ENCODE measurements at places on chromosomes 4 and X. TPM values are rescaled to one million over a fixed set of nuclear protein-coding genes. Genes with fewer than 3 reads are reported as not detected.
A peak's percentile ranks its signal among the peaks of the same experiment; 100 is the strongest.

The MUC7 gene
- 0.24 TPM for polyA plus RNA-seq

The OPRPN gene
- polyA plus RNA-seq = not detected

The CLNK gene
- 0.52 TPM for polyA plus RNA-seq

The ASMT gene
- polyA plus RNA-seq = 0.14 TPM

The GAGE1 gene
- polyA plus RNA-seq = not detected

The SYN1 gene
- 5.5 TPM for polyA plus RNA-seq

The IL15 gene
- 1.5 TPM for polyA plus RNA-seq

The SMR3A gene
- not detected for polyA plus RNA-seq

The COX7B2 gene
- polyA plus RNA-seq = not detected

The ARHGEF6 gene
- polyA plus RNA-seq = 13.5 TPM

The HSFX1 gene
- polyA plus RNA-seq = 1.6 TPM

The SPANXB1 gene
- not detected for polyA plus RNA-seq

DNA sequence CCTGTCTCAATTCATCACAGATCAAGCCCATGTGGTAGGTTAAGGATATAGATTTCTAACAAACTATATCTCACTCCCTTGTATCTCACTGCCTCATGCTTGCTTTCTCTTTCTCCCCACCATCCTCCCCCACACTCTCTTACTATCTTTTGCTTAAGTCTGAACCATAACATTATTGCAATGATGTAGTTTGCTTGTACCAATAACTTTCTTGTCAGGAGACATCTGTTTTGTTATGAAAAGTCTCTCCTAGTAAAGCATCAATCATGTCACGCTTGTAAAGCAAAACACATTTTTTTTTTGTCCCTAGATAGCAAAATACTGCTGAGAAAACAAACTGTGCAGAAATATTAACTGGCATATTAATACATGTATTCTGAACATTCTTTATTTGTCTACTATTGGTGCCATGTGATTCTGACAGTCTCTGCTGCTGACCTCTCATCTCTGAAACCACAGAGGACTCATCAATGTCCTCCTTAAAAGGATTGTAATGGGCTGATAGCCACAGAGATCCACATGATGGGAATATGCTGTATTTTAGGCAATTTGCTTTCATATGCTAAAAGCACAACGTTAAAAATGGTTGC, 217.5 kb downstream of the VEGFC start:
- DNase-seq = no peak

- no peak for DNase-seq
Observed at GRCh38 chr4:153523164-153523796, 57.1 kb downstream of the TMEM131L start.

DNA sequence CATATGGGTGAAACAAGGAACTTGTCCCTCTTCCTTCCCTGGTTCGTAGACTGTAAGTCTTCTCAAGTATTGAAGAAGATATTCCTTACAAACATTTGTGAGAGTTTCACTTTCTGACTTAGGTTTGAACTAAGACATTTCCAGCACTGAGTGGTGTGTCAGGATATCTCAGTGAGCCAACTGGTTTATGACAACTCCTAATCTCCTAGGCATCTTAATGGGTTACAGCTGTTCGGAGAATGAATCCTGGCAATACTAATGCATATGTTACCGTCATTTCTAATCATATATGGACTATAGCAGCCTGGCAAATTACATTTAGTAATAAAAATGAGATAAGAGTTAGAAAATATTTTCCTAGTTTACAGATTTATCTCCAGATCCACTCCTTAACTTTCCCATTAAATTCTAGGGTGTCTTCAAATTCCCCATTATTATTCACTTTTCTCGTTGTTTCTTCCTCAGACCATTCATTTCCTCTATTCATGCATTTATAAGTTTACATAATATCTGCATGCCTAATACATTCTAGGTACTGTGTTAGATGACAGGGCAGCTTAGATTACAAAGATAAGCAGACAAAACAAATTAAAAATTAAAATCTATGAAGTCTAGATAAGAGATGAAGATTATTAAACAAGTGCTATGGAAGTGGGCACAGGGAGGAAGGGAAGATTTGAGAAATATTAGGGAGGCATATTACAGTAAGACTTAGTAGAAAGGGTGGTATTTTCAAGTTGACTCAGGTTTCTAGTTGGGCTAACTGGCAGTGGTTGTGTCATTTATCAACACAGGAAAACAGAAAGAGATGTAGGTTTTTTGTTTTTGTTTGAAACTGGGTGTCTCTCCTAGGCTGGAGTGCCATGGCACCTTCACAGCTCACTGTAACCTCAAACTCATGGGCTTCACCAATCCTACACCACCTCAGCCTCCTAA, 173.9 kb downstream of the WDFY3 start:
- DNase-seq = no peak

- DNase-seq = no peak
Observed at GRCh38 chrX:10841579-10841978, 221.2 kb upstream of the MID1 start.

GRCh38 chr4:123312116-123312515, 84.5 kb upstream of the SPRY1 start:
- no peak for DNase-seq

DNA sequence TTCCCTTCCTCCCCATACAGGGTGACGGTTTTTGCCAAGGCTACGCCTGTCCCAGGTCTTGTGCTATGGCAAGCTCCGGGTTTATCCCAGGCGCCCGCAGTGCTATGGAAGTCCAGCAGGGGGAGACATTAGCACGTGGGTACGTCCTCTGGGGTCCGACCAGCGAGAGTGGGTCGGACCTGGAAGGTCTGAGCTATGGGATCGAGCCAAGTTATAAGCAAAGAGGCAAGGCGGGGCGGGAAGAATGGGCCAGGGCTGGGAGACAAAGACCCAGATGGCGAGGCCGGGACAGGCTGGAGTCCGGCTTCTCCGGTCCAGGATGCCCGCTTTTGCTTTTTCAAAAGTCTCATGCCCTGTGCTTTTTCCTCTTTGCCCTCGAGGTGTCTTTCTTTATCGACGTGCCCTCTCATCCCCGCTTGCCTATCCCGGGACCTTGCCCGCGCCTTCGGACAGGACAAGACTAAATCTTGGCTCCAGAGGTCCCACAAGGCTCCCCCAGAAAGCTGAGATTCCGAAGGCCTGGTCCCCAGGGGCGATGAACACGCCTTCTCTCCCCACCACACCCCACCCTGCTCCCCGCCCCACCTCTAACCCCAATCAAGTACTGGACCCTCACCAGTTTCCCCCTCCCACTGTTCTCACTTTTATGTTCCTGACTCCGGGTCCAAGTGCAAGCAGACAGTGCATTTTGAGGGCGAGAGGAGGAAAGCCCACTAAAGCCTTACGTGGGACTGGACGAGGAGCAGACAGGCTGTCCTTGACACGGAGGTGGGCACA, 785 bp upstream of the EFNB1 start:
- peak; percentile 71 for DNase-seq

DNA sequence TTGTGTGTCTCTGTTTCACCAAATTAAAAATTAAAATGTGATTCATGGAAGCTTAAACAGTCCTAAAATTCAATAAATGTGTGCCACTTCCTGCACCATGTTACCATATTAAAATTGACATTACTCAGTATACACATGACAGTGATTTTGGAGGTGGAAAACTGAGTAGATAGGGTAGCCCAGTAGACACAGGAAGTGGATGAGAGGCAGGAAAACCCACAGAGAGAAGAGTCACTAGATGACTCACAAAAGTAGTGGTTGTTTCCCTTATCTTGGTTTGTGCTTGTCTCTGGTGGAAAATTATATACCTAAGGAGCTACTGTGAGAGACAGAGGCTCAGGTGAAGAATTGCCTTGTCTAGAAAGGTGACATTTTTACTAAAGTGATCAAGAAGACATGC, 375.8 kb upstream of the CXorf51B start:
- DNase-seq = no peak

DNA sequence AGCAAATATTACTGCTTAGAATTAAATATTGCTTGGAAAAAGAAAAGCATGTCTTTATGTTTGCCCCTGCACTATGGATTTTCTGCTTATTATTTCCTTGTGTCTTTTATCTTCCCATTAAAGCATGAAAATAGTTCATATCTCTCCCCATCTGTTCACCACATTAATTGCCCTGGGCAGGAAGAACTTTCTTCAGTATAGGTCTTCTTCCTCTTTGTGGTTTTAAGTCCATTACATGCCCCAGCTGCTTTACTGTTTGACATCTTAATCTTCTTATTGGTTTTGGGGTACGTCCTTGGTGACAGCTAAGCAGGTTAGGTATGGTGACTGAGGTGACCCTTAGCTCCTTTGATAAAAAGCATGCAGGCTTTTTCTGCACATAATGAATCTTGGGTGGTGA, 157.3 kb downstream of the AASDH start:
- DNase-seq = no peak

DNA sequence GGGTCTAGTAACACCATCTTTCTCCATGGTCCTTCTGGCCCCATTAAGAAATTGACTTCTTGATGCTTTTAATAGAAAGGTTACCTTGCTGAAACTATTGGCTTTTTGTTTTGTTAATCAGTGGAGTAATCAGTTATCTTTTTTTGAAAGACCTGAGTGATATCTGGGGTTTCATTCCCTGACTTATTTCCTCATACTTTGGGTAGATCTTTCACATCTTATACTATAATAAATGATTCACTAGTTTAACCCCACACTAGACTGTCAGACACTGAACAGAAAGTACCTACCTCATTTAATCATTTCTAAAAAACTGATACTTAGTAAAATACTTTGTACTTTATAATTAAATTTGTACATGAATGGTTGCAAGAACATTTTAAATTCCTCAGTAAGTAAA, 1021.1 kb downstream of the STIM2 start:
- DNase-seq = no peak

DNA sequence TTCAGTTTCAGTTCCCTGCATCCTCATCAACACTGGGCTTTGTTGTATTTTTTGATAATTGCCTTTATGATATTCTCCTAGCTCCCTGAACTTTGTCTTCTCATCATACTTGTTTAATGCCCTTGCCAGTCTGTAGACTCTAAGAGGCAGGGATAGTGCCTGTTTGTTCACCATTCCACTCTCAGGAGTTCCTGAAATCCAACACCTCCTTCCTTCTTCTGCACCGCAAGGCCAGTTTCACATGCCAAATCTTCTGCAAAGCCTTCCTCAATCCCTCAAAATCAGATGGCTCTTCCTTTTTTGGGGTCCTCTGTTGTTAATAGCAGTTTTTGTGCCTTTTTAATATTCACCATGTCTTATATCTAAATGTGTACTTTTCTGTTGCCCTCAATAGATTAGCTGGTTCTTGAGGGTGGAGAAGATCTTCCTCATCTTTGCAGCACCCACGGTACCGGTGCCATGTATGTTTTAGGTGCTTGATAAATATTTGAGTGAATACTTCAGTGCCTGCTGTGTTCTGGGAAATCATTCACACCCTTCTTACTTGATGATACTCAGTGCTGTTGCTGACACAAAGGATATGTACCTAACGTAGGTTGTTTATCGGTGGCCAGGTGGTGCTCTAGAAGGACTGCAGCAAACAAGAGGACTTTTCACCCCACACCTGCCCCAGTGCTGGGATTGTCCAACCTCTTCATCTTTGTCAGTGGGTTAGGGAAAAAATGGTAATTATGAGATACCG, 85.3 kb upstream of the LIMCH1 start:
- DNase-seq = no peak

DNA sequence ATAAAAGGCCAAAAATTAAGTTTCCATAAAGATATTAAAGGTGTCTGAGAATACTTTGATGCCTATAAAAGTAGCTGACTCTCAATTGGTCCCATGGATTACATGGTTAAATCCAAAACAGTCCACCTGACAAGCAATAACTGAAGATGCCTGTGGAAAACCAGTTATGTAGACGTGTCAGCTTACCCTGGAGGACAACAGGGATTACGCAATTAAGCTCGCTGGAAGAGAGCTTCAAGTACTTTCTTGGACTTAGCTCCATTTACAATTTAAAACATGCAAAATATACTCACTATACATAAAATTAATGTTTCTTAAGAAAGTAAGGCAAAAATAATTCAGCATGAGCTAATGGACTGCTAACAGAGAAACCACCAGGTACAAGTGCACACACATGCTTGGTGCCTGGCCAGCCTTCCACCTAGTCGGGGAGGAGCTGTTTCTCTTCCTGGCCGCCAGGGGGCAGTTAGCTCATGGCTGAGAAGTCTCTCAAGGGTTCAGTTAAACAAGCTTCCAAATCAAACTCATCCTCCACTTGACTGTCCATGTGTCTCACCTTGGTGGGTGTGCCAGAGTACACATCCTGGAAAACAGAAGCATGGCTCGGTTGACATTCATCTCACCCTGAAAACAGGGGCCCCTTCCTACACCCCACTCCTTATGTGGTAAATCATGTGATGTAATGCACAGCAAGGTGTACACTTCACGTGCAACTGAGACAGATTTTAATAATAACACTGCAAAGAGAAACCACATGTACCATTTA, 9.2 kb upstream of the FAM53A start:
- no peak for DNase-seq

DNA sequence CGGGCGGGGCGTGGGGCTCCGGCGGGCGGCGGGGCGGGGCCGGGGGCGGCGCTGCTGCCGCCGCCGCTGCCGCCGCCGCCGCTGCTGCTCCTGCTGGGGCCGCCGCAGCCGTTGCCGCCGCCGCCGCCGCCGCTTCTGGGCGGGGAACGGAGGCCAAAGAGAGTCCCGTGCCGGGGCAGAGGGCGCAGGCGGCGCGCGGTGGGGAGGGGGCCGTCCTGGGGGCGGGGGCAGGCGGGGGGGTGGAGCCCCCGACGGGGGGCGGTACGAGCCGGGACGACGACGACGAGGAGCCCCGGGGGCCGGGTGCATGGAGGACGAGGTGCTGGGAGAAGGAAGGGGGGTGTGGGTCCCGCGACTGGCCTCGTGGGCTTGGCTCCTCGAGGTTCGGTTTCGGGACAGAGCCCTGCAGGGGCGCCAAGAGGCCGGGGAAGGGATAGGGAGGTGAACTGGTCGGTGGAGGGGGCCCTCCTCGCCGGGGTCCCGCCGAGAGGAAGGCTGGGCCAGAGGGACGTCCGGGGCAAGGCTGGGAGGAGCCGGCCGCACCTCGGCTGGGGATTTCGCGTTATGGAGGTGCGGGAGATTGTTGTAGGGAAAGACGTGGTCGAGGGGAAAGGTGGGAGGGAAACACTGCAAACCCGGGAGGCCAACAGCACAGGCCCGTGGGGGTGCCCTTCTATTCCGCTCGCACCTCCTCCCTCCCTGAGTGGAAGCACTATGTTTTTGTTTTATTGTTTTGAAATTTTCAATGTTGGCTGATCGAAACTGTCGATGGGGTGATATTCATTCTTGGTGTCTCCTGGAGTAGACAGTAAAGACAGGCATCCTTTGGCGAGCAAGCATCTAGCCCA, 1.9 kb downstream of the BCORL1 start:
- DNase-seq = no peak

- DNase-seq = no peak
Observed at GRCh38 chrX:122238801-122239200, 945.3 kb upstream of the GRIA3 start.

DNA sequence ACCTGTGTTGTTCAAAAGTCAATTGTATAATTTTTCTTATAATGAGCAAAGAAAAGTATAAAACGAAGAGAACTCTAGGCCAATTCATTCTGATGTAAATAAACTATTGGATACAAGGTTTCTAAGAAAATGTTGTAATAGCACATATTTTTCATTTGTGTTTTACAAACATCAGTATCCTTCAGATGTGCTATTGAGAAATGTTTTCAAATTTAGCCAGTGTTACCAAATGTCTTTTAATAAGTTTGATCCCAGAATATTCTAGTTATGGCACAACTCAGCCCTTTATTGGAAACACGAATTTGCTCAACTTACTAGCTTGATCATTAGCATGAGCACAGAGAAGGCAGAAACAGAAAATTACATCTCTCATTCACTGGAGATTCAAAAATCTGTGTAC, 319.3 kb downstream of the IL15 start:
- DNase-seq = no peak

- DNase-seq = no peak
Observed at GRCh38 chrX:2320580-2321327, 180.0 kb downstream of the DHRSX start.
